HFFc6 (cell line): ENCODE measurements at places on chromosomes 4 and X. TPM values are rescaled to one million over a fixed set of nuclear protein-coding genes. Genes with fewer than 3 reads are reported as not detected.

The CT45A3 gene
- total RNA-seq: not detected in 3 replicates

The RAB33A gene
- total RNA-seq: 0.18 to 0.53 TPM (median 0.39 TPM) in 3 replicates

The ART3 gene
- total RNA-seq: not detected in 3 replicates

The COL4A6 gene
- 0.14 to 0.18 TPM (median 0.16 TPM) in 3 replicates for total RNA-seq

The CSAG2 gene
- total RNA-seq: not detected in 3 replicates

The PAGE1 gene
- total RNA-seq: 0.34 TPM in 1 of 2 replicates, not detected in the other

The ATP7A gene
- total RNA-seq: 8.6 to 9.9 TPM (median 8.7 TPM) in 3 replicates

The NR3C2 gene
- 0.07 to 0.15 TPM (median 0.10 TPM) in 3 replicates for total RNA-seq

GRCh38 chrX:154805696-154806091 lies 409 bp upstream of the MPP1 start:
- no peak for DNase-seq

- no peak for DNase-seq
These were observed 32.7 kb downstream of the MFAP3L start for GRCh38 chr4:169993531-169993930.

GRCh38 chr4:145580906-145581305 lies 38.3 kb upstream of the MMAA start:
- no peak for DNase-seq

DNA sequence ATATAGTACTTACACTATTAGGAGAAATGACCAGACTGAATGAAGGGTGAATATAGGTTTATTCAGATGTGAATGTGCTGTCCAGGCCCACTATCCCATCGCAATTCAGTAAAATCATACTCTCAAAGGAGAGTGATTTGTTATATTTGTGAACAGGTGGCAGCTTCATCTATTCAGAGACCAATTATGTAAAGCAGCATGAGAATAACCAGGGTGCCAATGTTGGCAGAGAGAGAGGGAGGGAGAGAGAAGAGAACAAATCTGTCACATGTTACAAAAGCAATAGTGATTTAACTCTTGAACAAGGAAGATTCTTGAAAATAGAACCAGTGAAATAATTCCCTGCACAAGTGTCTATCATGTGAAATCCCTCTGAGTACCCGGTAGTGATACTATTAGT lies 38.9 kb upstream of the TLL1 start:
- DNase-seq: no peak

DNA sequence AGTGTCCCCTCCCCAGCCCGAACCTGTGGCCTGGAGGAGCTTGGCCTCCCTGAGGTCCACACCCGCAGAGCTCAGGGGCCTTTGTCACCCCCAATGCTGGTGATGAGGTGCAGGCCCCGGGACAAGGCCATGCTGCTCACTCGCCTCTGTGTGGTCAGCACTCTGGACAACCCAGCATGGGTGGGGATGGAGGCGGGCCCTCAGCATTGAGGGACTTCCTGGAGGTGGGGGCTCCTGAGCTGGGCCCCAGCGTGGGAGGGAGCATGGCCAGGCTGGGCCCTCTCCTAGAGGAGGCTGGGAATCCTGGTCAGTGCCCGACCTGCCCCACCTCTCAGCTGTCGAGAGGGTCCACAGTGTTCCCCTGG lies 30.6 kb downstream of the TACC3 start:
- DNase-seq: no peak

GRCh38 chr4:53576676-53577372 lies 14.5 kb downstream of the LNX1 start:
- DNase-seq: peak; percentile 61

- DNase-seq: peak; percentile 74
These were observed 23.5 kb downstream of the TIGD2 start for GRCh38 chr4:89134775-89135319.

GRCh38 chr4:2330091-2331042 lies 68.5 kb upstream of the MXD4 start:
- peak; percentile 91 for DNase-seq

DNA sequence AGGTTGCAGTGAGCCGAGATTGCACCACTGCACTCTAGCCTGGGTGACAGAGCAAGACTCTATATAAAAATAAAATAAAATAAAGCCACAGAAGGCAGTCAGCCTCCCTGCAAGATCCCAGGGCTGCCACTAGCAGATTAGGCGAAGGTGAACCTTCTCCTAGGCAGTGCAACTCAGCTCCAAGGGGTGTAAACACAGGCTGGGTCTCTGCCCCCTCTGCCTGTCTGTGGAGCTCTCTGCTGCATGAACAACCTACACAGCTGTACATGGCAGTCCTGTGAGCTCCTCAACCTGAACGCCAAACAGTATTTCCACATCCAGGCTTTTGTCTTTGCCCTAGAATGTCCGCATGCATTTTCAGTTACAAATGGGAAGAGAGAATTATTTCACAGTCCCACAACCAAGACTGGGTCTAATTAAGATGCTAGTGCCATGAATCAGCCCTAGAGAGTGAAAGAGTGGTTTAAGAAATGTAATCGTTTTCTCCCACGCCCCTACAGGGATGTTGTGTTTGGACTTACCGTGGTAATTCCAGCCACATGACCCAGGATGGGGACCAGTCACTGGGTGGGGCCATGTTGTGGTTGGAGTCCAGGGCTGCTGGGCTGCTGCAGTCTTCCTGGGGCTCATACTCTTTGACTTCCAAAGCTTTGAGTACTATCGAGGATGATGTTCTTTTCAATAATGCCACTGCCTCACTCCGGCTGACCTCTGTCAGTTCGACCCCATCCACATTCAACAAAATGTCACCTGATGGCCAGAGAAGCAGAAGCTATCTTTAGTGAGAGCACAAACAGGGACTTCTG lies 99.0 kb downstream of the FIP1L1 start:
- peak; percentile 99 for DNase-seq

GRCh38 chr4:6068986-6069385 lies 50.8 kb upstream of the C4orf50 start:
- DNase-seq: no peak

DNA sequence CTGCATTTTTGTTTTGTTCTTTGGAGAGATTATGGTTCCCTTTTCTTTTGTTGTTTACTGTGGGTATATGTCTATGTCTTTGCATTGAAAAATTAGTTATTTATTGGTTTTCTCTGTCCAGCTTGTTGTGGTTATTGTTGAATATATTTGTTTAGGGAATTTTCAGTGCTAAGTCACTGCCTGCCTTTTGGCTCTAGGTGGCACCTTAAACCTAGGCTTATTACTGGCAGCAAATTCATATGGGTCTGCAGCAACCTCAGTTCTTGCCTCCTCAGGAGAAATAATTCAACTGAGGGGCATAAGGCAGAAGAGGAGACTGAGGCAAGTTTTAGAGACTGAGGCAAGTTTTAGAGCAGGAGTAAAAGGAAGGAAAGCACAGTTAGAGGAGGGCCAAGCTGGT lies 1157.3 kb upstream of the AGA start:
- DNase-seq: no peak

- no peak for DNase-seq
These were observed 30.1 kb downstream of the RTL5 start for GRCh38 chrX:72101597-72102037.

- peak; percentile 70 for DNase-seq
These were observed 105.7 kb downstream of the PSAPL1 start for GRCh38 chr4:7328913-7329638.

DNA sequence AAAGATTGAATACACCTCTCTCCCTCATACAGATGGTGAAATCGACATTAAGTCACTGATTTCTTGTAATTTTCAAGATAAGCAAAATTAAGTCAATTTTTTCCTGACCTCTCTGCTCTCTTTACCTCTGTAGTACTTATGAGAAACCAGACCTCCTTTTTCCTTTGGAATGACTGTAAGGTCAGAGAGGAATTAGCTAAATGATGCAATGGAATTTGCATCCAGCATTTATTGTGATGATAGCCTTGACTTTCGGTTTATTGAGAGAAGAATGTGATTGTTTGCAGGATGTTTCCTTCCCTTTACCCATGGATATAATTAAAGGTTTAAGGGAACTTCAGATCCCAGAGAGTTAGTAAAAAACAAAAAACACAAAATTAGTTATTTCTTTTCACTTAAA lies 22.4 kb downstream of the STK26 start:
- DNase-seq: no peak

GRCh38 chr4:185722029-185722316 lies 90.0 kb downstream of the SORBS2 start:
- DNase-seq: no peak
